K562 (cell line): ENCODE measurements at places on chromosomes 5 and 9. TPM values are rescaled to one million over a fixed set of nuclear protein-coding genes. Genes with fewer than 3 reads are reported as not detected.

- DNase-seq, result no peak
Measured at GRCh38 chr9:127847178-127847510, 7.3 kb downstream of the ENG start.

Gene PITX1
- total RNA-seq, result 88.2 and 90.4 TPM in 2 replicates

- no peak for DNase-seq
Measured at GRCh38 chr5:6730407-6730806, 17.2 kb downstream of the TENT4A start.

DNA sequence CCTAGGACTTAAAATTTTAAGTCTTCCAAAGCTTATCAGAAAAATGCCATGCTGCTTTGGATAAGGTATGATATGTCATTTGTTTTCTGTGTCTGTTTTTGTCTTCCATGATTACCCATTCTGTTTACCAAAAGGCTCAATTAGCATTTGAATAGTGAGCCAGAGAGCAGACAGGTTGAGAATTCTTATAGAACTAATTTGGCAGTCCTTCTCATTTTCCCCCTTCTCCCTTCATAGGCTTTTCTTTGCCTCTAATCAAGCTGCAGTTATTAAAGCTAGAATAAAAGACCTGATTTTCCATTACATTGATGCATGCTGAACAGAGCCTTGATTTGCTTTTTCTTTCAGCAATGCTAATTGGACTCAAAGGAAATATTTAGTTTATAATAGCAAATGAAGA lies 993.0 kb downstream of the MAT2B start:
- no peak for DNase-seq

DNA sequence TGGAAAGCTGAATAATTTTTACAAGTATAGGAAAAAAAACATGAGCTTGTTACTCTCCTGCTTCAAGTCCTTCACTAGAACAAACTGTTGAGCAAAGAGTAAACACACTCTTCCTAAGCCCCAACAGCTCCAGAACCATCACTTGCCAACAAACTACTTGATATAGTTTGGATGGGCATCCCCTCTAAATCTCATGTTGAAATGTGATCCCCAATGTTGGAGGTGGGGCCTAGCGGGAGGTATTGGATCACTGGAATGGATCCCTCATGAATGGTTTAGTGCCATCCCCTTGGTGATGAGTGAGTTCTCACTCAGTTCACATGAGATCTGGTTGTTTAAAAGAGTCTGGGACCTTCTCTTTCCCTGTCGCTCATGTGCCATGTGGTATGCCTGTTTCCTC lies 82.8 kb downstream of the PLPP1 start:
- no peak for DNase-seq

DNA sequence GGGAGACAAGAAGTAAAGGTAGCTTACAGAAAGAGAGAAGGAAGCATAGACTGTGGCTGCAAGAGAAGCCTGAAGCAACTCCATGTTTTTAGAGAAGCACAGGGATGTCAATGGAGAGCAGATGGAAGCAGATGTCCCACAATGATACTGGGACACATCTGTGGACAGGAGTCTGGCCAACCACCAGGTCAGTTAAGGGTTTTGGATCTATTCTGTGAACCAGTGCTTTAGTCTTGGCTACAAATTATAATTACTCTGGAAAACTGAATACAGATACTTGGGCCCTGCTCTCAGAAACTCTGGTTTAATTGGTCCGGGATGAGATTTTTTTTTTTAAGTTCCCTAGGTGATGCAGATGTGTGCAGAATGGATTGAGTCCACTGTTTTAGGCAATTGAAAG lies 592.8 kb downstream of the CSNK1G3 start:
- DNase-seq, result no peak

Gene ZBED3
- total RNA-seq, result 0.04 TPM in 1 of 2 replicates, not detected in the other

GRCh38 chr5:158414780-158415179 lies 555.8 kb upstream of the CLINT1 start:
- no peak for DNase-seq

GRCh38 chr9:114757395-114757794 lies 48.4 kb downstream of the TNFSF15 start:
- no peak for DNase-seq

- DNase-seq, result peak; percentile 77
Measured at GRCh38 chr5:180830253-180831138, 27.9 kb upstream of the MGAT1 start.

GRCh38 chr5:5141625-5142525 lies 1.7 kb downstream of the ADAMTS16 start:
- DNase-seq, result peak; percentile 78

- no peak for DNase-seq
Measured at GRCh38 chr9:103902263-103902662, 191.8 kb upstream of the SMC2 start.

Gene PCDHGC4
- total RNA-seq, result not detected in 2 replicates

DNA sequence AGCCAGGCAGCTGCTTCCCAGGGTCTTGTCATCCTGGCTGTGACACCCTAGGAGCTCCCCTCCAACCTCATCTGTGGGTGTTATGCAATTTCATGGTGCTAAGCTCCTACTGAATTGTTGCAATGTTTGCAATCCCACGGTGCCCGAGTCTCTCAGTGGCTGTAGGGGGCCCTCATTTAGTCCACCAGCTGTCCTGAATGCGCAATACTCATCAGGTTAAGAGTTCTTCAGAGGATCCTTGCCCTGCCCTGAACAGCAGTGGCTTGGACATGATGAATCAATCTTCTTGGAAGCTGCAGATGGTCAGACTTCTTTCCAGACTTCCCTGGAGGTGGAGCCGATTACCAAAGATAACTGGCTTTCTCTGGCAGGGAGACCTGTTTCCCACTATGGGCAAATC lies 584.1 kb downstream of the CCDC171 start:
- no peak for DNase-seq

DNA sequence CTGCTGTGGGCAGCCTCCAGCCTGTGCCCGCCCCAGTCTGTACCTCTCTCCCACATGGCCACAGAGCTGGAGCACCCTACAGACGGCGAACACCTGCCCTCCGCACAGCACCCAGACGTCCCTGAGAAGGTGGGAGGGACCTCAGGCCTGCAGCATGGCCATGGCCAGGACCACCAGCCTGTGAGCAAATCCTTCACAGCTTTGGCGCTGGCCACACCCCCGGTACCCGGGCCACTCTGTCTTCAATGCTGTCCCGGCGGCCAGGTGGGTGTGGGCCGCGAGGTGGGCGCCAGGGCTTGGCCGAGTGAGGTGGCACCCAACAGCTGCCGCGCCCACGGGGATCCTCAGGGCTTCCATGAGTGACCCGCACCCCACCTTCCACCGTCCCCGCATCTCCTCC lies 18.7 kb downstream of the NOTCH1 start:
- DNase-seq, result no peak

Gene CDKN2B-AS1
- 0.09 TPM in 1 of 2 replicates, not detected in the other for total RNA-seq
